ENCODE measurements at places on chromosomes 5 and 9.

DNA sequence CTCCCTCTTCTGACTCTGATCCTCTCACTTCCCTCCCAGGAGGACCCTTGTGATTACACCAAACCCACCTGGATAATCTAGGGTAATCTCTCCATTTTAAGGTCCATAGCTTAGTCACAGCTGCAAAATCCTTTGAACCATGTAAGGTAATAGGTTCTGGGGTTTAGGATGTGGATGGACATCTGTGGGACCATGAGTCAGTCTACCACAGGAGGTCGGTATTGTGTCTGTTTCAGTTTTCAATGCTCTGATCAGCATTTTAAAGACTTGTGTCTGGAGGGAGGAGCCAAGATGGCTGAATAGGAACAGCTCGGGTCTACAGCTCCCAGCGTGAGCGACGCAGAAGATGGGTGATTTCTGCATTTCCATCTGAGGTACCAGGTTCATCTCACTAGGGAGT is 112.6 kb downstream of the CAVIN4 start:
- no peak for DNase-seq

GRCh38 chr5:34833976-34834793 is 4.8 kb upstream of the TTC23L start:
- no peak for DNase-seq

GRCh38 chr5:136040746-136041415 is 12.1 kb downstream of the TGFBI start:
- DNase-seq, result no peak

- peak; percentile 62 for DNase-seq
Observed at GRCh38 chr9:87714819-87715218, 11.1 kb upstream of the CTSL start.

DNA sequence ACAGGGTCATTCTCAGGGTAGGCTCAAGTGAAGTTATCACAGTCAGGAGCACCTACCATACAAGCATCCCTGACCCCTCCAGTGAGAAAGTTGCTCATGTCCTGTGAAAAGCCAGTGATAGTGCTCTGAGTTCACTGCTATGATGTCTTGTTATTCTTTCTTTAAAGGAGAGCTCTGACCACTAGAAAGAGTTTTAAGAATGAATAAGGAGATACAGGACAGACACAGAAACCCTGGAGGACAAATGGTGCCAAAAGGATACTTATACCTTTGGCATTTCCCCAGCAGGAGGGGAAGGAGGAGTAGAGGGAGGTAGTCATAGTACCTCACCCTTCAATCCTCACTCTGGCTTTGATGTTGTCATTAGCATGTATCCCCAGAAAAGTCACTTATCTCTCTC is 84.0 kb upstream of the AGXT2 start:
- no peak for DNase-seq

GRCh38 chr5:79578876-79579275 is 33.4 kb upstream of the TENT2 start:
- no peak for DNase-seq

DNA sequence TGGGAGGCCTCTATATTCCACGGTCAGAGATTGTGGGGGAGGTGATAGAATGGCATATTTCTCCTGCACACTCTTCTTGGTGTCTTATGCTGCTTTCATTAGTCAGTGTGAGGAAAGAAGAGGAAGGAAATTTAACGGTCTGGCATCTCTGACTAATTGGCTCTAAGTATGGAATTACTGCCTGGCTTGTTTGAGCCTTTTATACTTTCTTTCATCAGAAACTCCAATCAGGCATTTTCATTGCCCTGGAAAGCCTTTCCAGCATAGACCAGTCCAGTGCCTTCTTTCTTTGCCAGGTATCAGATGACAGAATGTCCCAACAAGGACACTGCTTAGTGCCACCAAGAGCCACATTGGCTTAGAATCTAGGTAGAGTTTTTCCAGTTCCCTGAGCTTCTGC is 30.2 kb downstream of the CYSTM1 start:
- DNase-seq, result no peak

- no peak for DNase-seq
Observed at GRCh38 chr9:14961372-14962068, 51.3 kb upstream of the FREM1 start.

- DNase-seq, result no peak
Observed at GRCh38 chr5:75848077-75848476, 130.8 kb upstream of the POC5 start.

GRCh38 chr5:143245929-143246561 is 157.4 kb downstream of the NR3C1 start:
- peak; percentile 70 for DNase-seq

GRCh38 chr9:6218099-6218502 is 2.5 kb downstream of the IL33 start:
- no peak for DNase-seq

GRCh38 chr5:132363431-132364112 is 5.9 kb upstream of the SLC22A5 start:
- peak; percentile 60 for DNase-seq

GRCh38 chr5:79853676-79854418 is 137.2 kb downstream of the MTX3 start:
- no peak for DNase-seq

GRCh38 chr5:142726188-142726731 is 40.4 kb upstream of the FGF1 start:
- DNase-seq, result peak; percentile 73

- DNase-seq, result no peak
Observed at GRCh38 chr9:131496844-131497405, 5.8 kb upstream of the POMT1 start.

DNA sequence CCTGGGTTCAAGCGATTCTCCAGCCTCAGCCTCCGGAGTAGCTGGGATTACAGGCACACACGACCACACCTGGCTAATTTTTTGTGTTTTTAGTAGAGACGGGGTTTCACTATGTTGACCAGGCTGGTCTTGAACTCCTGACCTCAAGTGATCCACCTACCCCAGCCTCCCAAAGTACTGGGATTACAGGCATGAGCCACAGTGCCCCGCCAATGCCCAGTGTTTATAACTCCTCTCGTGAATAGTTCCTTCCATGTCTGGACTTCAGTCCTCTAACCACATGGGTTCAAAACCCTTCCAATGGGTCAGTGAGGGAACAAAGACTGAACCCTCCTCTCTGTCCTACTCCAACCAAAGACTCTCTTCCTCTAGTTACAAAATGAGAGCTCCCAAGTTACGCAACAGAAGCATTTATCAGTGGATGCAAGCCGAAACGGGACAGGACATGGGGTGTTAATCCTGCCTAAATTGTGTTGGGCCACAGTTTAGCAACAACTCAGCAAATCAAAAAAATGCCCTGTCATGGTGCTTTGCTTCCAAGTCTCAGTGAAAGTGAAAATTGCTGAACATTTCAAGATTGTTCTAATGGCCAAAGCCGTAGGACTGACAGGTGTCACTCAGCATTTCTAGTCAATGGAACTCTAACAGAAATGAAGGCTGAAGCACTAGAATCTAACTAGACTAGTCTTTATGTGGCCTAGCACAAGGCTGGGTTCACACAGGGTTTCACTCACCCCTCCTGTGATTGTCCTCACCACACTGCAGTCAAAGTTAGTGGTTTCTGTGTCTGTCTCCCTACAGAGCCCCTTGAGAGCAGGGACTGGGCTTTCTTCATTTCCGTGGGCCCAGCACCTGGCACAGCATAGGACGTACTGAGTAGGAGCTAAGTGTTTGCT is 3.2 kb upstream of the TMEM245 start:
- DNase-seq, result no peak

DNA sequence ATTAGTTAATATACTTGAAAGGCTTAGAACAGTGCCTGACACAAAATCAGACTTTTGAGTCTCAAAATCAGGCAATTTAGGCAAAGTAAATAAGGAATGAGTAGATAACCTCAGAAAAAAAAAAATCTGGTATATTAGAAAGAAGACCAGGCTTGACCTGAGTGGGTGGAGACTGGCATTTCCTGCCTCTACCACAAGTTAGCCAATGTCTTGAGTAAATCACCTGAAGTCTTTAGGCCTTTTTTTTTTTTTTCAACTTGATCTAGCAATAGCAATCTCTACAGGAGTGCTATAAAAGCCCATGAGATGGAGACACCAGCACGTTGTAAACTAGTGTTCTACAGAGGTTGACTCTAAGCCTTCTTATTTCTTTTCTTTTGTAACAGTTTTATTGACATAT is 104.2 kb upstream of the RASEF start:
- no peak for DNase-seq

GRCh38 chr9:112836394-112836793 is 54.3 kb downstream of the SLC46A2 start:
- no peak for DNase-seq

GRCh38 chr9:94139672-94140417 is 55.6 kb downstream of the PTPDC1 start:
- DNase-seq, result peak; percentile 70

- DNase-seq, result no peak
Observed at GRCh38 chr5:74409166-74409706, 231.3 kb downstream of the ENC1 start.

DNA sequence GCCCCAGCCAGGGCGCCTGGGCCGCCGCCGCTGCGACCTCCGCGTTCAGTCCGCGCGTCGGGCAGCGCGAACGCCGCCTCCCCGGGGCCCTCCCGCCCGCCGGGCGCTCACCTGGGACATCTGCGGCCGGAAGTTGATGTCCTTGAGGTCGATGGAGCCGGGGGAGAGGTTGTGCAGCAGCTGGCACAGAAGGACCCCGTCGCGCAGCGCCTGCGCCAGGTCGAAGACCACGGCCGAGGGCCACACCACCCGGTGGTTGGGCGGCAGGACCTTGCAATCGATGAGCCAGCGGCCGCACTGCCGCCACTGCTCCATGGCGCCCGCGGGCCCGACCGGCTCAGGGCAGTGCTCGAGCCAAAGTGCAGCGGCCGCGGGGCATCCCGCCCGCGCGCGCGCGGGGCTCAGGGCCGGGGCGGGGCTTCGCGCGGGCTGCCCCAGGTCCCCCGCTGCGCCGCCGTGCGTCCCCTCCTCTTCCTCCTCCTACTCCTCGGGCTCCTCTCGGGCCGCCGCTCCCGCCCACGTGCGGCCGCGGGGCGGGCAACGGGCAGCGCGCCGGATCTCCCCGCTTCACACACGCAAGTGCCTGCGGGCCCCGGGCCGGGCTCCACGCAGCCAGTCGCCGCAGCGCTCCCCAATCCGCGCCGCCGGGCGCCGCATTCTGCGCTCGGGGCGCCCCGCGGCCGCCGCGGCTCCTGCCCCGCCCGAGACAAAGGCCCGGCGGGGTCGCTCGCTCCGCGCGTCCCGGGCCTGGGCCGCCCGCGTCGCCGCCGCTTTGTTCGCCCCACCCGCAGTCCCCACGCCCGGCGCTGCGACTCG is at the start of gene VAV2:
VAV2 (minus strand) TSS at position 361 of the 816 bp plus-strand sequence; CDS start at position 315, 46 bp downstream.
- no peak for DNase-seq

DNA sequence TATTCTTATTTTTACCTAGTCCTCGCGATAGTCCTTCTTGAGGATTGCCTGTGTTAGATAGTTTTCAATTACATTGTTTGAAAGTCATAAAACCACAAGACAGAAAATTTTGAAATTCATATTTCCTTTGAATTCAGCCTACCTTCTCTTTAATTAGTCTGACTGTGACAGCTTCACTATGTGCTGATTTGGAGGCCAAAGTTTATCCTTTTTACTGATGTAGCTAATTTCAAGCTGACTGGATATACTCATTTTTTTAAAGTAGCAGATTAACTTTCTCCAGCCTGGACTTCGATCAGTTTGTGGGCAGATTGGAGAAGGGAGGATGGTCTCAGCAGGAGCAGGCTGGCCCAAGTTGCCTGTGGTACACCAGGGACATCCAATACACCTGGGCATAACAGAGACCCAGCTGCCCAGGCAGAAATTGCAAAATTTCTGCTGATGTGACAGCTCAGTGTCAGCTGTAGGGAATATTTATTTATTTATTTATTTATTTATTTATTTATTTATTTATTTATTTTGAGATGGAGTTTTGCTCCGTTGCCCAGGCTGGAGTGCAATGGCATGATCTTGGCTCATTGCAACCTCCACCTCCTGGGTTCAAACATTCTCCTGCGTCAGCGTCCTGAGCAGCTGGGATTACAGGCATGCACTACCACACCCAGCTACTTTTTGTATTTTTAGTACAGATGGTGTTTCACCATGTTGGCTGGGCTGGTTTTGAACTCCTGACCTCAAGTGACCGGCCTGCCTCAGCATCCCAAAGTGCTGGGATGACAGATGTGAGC is 24.2 kb downstream of the AGXT2 start:
- no peak for DNase-seq

DNA sequence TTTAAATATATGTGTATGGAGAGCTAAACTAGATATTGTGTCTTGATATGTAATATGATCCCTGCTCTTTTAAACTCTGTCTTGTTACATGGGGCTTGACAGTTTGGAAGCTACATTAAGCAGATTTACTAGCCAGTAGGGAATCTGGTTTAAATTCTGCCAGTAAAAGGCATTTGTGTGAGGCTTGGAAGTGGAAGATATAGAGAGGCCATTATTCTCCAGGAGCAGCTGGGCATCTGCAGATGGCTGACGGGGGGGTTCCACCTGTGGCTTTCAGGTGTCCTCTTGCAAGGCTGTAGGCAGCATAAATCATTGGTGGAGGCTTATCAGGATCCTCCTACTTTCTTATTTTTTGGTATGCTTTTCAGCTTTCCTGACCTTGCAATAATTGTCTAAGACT is 179.1 kb upstream of the FBXL7 start:
- DNase-seq, result no peak

DNA sequence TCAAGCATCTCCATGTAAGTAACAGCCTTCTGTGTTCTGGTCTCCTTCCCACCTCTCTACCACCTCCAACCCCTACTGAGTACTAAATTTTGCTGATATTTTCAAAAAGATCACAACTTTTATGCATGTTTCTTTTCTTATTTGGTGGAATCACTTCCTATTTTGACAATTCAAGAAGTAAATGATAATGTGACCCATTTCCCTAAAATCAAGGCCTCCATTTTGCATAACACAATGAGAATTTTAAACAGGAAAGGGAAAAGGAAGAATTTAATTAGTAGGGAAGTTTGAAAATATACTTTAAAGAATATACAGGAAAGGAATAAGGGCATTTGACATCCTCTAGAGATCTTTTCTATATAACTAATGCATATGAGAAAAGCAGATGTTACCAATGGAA is 212.9 kb upstream of the RASA1 start:
- no peak for DNase-seq

DNA sequence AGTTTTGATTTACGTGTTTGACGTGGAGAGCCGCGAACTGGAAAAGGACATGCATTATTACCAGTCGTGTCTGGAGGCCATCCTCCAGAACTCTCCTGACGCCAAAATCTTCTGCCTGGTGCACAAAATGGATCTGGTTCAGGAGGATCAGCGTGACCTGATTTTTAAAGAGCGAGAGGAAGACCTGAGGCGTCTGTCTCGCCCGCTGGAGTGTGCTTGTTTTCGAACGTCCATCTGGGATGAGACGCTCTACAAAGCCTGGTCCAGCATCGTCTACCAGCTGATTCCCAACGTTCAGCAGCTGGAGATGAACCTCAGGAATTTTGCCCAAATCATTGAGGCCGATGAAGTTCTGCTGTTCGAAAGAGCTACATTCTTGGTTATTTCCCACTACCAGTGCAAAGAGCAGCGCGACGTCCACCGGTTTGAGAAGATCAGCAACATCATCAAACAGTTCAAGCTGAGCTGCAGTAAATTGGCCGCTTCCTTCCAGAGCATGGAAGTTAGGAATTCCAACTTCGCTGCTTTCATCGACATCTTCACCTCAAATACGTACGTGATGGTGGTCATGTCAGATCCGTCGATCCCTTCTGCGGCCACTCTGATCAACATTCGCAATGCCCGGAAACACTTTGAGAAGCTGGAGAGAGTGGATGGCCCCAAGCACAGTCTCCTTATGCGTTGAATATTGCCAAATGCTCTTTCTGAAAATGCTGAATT is 850 bp downstream of the RRAGA start:
- DNase-seq, result no peak

GRCh38 chr5:119395080-119395836 is 39.4 kb downstream of the TNFAIP8 start:
- DNase-seq, result no peak
